Posterior cingulate gyrus (tissue), 11 donors: ENCODE measurements at places on chromosomes 16 and 17.

- DNase-seq: no peak
Measured at GRCh38 chr16:75588716-75589115, 22.5 kb downstream of the GABARAPL2 start.

- no peak for DNase-seq
Measured at GRCh38 chr16:72560617-72561016, 388.7 kb upstream of the PMFBP1 start.

DNA sequence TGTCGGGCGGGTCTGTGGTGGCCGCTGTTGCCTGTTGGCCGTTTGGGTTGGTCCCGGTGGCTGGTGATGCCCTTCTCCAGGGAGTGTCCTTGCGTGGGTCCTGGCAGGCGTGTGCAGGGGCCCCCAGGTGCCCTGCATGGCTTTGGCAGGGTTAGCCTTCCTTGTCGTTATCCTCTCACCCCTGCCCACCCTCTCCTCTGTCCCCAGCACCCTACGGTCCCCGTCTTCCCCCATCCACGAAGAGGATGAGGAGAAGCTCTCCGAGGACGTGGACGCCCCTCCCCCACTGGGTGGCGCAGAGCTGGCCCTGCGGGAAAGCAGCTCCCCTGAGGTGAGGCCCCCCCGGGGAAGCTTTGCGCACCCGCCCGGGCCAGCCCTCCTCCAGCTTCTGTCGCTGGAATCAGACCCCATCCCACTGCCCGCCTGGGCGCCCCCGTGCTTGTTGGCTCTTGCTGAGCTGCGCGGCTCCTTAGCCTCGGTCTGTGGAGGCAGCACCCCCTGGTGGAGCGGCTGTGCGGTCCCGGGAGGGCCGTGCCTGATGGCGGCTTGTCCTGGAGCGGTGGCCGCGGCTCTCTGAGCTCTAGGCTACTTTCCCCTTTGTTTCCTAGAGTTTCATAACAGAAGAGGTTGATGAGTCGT lies 10.6 kb upstream of the NUDT16L1 start:
- peak; percentile 96 for DNase-seq

DNA sequence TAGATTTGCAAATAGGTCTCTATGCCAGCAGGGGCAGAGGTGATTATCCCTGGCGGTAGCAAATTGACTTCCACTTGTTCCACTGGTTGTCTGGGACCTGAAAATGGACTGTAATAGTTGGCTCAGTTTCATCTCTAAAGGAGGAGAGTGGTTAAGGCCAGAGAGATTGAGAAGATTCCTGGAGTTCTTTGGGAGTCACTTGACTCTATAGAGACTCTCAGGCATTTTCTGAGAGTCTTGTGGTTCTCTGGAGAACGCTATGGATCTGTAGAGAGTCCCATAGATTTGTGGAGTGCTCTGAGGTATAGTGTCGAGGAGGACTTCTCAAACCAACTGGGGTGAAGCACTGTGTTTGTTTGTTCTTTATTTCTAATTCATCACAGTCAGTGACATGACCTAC lies 8.9 kb upstream of the PMP22 start:
- DNase-seq: no peak

DNA sequence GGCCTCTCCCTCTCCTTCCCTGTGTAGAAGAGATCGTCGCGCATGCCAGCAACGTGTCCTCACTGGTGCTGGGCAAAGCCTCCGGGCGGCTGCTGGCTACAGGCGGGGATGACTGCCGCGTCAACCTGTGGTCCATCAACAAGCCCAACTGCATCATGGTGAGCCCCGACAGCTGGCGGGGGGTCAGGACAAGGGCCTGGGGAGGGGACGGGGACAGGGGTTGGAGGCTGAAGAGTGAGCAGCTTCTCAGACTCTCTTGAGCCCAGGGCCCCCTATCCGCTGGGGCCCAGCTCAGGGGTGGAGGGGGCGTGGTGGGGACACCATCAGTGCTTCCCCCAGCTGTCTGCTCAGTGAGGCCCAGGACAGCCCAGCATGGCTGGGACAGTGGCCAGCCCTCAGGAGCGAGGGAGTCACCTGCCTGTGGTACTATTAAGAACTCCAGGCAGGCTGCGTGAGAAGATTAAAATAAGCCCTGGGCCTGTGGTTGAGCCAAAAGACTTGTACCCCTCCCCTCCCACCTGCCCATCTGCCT lies 6.2 kb downstream of the KATNB1 start:
- no peak for DNase-seq

DNA sequence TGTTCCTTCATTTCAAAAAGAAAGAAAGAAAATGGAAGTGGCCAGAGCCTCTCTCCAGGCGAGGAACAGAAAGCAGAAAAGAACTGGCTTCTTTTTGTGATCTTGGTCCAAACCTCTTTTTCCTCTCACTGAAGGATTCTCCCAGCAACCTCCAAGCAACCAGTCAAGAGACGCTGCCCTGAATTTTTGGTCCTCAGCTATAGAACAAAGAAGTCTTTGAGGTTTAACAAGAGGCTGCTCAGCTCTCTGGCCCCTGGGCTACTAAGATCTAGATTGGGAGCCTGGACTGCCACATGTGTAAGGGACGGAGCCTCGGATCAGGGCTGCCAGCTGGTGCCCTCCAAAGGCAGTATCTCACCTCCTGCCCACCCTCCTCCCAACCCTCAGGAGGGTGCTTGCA lies 62.6 kb downstream of the AXIN2 start:
- no peak for DNase-seq

DNA sequence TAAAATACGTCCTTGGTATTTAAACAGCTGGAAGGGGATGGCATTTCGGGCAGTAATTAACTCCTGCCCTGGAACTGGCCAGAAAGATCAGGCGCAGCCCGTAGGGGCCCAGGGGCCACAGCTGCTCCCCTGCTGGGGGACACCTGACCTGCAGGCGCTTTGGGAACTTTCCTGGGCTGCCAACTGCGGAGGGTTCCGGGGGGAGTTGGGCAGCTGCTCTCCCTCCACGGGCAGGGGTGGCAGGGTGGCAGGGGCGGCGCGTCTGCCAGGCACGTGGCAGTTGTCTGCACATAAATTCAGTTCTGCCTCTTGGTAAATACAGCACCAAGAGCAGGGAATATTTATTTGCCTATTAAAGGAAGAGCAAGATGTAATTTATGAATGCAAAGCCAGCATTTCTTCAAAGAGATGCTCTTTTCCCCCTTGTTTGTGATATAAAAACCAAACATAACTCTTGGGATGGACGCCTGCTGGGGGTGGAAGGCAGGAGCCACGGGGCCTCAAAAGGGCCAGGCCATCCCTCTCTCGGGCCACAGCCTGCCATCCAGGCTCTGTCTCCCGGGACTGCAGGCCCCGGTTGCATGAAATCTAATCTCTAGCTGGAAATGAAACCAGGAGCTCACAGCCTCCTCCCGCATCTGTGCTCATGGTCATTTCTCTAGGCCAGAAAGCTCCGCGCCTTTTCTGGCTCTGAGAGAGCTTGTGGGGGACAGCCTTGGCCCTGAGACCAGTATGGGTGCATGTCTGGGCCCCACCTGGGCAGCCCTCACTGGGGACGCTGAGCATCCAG lies 29.9 kb upstream of the CHMP6 start:
- DNase-seq: no peak

DNA sequence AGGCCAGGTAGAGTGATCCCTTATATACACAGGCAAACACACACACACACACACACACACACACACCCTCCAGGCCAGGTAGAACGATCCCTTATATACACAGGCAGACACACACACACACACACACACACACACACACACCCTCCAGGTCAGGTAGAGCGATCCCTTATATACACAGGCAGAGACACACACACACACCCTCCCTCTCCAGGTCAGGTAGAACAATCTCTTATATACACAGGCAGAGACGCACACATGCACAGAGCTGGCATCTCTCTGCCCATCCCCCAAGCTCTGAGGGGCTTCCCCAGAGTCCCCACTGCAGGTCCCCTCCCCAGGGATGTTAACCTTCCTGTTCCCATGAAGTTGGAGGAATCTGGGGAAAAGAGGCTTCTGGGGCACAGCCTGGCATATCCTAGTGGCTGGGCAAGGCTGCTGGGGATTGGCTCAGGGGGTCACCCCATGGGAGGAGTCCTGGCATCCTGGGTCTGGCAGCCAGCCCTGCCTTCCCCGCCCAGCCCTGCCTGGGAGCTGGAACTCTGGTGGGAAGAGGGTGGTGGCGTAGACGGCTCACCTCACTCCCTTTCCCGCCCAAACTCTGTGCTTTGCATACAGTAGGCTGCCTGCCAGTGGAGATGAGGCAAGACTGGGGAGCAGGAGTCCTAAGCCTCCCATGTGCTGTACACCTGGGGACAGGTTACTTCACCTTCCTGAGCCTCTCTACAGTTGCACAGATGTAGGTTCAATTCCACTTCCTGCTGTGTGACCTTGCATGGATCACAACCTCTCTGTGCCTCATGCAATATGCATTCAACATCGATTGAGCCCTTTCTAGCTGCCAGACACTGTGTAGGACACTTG lies 41.8 kb downstream of the TEKT5 start:
- DNase-seq: no peak

DNA sequence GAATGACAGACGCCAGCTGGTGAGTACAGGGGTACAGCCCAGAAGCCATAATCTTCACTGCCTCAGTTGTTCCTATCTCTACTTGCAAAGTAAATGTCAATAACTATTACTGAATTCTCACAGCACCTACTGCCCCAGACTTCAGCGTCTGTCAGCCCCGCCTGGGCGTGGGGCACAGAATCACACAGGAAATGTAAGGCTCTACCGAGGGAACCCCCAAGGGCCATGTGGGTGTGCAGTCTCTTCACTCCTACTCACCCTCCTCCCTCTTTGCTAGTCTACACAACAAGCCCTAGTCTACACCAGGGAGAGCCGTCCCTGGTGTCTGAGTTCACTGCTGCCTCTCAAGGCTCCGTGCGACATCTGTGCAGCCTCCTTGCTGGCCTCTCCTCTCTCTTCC lies 4.5 kb downstream of the NPTX1 start:
- no peak for DNase-seq

GRCh38 chr17:16933317-16934132 lies 38.4 kb downstream of the TNFRSF13B start:
- peak; percentile 43 for DNase-seq

GRCh38 chr17:70859829-70860228 lies 690.5 kb downstream of the KCNJ2 start:
- DNase-seq: no peak

DNA sequence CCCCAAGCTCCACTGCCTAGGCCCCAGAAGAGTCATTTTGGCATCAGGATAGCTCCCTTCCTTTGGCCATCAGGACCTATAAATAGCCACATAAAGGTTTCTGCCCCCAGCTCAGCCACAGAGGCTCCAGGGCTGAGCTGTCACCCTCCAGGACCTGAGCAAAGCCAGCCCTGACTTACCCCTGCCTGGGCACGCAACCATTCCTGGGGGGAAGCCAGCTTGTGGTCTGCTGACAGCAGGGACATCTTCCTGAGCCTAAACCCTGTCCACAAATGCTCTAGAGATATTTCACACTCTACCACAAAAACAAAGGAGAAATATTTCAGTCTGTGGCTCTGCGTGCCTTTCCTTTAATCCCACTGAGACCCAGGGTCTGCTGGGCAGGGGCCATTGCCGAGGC lies 123.7 kb upstream of the CCL2 start:
- no peak for DNase-seq

DNA sequence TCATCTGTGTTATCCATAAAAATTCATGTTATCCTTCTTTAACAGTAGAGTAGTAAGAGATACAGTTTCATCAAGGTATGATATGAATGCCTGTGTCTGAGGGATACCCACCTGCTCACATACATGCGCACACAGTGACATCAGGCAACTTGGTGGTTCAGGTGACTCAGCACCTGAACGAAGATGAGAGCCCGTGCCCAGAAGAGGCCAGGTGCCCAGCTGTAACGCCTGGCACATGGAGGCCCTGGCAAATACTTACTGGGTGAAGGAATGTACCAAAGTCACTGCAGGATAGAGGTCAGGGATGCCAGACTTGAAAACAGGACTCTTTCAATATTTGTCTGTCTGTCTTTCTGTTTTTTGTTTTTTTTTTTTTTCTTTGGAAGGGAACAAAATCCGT lies 72.6 kb upstream of the LGALS9 start:
- DNase-seq: no peak

GRCh38 chr17:2292100-2292499 lies 11.5 kb downstream of the SMG6 start:
- DNase-seq: no peak

DNA sequence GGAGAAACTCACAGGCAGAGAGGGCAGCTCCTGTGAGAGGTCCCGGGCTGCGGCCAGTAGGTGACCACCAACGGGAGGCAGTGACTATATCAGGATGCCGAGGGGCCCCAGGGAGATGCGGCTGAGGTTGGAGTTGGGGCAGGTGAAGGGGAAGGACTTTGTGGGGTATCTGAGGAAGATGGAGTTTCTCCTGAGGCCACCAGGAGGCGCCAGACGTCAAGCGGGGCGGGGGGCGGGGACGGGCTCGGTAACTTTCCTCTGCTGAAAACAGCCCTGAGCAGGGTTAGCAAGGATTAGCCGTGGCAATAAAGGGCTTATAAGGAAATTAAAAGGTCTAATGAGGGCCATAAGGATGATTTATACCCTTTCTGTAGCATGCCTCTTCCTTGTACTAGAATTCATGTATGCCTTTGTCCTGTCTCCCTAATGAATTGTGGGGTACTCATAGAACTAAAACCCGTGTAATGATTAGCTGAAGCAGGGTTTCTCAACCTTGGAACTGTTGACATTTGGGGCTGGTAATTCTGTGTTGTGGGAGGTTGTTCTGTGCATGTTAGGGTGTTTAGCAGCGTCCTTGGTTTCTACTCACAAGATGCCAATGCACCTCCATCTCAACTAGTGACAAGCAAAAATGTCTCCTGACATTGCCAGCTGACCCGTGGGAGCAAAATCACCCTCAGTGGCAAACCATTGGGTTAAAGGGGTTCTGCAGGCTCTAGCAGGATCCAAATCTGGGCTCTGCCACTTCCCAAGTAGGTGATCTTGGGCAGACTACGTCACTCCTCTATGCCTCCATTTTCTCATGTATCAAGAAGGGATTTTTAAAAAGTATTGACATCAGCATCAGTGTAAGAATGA lies 74.8 kb upstream of the GRIN2A start:
- peak; percentile 16 for DNase-seq

DNA sequence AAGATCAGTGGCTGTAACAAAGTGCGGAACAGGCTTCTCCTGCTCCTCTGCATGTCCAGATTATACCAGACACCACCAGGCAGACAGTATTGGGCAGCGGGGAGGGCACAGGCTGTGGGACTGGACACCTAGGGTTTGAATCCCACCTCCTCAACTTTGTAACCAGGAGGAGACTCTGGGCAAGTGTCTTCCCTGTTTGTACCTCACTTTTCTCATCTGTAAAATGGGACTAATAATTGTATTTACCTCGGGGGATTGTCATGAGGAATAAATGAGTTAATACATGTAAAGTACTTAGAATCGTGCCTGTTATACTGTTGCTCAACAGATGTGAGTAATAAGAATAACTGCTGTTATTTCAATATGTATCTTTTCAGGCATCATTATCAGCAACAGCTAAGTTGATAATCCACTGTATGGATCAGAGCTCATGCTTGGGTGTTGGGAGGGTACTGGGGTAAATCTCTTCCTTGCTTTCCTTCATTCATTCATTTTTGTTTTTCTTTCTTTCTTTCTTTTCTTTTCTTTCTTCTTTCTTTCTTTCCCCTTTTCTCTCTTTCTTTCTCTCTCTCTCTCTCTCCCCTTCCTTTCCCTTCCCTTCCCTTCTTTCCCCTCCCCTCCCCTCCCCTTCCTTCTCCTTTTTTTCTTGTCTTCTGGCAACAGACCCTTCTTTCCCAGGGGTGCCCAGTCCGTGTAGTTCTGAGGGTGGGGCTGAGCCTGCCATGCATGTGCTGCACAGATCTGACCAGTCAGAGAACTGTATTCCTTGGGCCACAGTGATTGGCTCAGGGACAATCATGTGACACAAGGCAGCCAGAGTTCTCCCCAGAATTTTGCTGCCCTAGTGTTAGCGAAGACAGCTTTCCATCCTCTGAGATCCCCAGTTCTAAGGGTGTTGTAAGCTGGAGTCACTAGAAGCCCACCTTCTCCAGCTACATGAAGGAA lies 25.3 kb upstream of the BRD7 start:
- DNase-seq: no peak

GRCh38 chr17:7367083-7367482 lies 12.1 kb downstream of the TMEM95 start:
- DNase-seq: no peak
